T-cell (primary cell): ENCODE measurements at places on chromosomes 5 and 9. TPM values are rescaled to one million over a fixed set of nuclear protein-coding genes. Genes with fewer than 3 reads are reported as not detected.

ZNF483 gene
- 14.9 TPM for total RNA-seq

- H3K27ac ChIP-seq, result no peak overlapping the region
- no peaks in the 10 kb centered on the region for H3K27me3 ChIP-seq
- DNase-seq, result no peak
- no peaks in the 10 kb centered on the region for H3K4me1 ChIP-seq
- no peak overlapping the region for H3K4me3 ChIP-seq
- no peaks in the 10 kb centered on the region for H3K36me3 ChIP-seq
These were observed 137.0 kb downstream of the ADAMTSL1 start for GRCh38 chr9:18610956-18611355.

SLC22A5 gene
- total RNA-seq, result 7.6 TPM

- no peaks in the 10 kb centered on the region for H3K27me3 ChIP-seq
- DNase-seq, result no peak
- no peaks in the 10 kb centered on the region for H3K4me1 ChIP-seq
- no peak overlapping the region for H3K27ac ChIP-seq
- H3K36me3 ChIP-seq, result no peaks in the 10 kb centered on the region
- H3K4me3 ChIP-seq, result no peak overlapping the region
These were observed 86.5 kb upstream of the CCDC112 start for GRCh38 chr5:115382989-115383388.

SLC36A3 gene
- total RNA-seq, result not detected

DNA sequence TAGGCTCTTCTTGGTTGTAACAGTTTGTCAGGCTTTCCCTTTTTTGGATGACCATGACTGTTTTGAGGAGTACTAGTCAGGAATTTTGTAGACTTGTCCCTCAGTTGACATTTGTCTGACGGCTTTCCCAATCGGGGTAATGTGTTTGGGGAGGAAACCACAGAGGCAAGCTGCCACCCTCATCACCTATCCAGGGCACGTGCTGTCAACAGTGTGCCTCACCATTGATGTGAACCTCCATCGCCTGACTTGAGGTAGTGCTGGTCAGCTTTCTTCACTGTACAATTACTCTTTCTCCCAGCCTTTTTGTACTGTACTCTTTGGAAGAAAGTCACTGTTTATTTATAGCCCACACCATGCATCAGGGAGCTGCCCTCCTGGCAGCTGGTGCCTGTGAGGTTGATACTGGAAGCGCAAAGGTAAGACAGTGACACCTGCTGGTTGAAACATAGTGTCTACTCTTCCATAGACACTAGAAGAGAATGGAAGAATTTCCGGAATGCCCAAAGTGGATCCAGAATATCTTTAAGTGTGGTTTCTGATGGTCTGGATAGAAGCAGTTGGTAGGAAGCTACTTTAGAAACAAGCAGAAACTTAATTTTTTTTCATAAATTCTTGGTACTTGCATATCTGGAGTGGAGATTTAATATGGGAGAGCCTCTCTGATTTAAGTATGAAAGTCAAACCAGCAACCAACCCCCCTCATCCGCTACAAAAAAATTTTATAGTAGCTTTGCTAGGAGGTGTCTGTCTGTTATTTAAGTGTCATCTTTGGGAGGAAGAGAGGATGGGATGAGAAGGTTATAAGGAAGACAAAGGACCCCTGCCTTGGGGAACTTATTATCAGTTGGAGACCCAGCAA, 69.3 kb downstream of the SNX30 start:
- H3K4me3 ChIP-seq, result no peak overlapping the region
- H3K36me3 ChIP-seq, result no peaks in the 10 kb centered on the region
- no peak for DNase-seq
- H3K27ac ChIP-seq, result no peak overlapping the region
- no peaks in the 10 kb centered on the region for H3K27me3 ChIP-seq

OR1J2 gene
- total RNA-seq, result not detected

DNA sequence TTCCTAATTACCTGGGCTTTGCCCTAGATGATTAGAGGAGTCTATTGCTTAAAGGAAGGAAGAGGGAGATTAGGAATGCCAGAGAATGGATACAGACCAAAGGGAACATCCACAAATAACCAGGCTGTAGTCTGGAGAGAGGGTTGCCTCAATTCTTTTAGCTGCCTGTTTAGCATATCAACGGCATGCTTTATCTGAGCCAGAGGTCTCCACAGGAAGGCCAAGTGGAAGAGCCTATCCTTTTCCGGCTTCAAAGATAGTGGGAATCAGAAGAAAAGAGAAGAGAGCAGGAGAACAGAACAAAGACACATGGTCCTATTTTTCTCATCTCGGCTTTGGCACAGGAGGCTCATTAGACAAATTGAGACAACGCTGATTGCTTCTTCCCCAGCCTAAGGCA, 142.4 kb downstream of the NMUR2 start:
- no peak overlapping the region for H3K27ac ChIP-seq
- H3K36me3 ChIP-seq, result no peaks in the 10 kb centered on the region
- DNase-seq, result no peak
- H3K4me1 ChIP-seq, result no peaks in the 10 kb centered on the region
- H3K27me3 ChIP-seq, result no peaks in the 10 kb centered on the region
- H3K4me3 ChIP-seq, result no peak overlapping the region

DNA sequence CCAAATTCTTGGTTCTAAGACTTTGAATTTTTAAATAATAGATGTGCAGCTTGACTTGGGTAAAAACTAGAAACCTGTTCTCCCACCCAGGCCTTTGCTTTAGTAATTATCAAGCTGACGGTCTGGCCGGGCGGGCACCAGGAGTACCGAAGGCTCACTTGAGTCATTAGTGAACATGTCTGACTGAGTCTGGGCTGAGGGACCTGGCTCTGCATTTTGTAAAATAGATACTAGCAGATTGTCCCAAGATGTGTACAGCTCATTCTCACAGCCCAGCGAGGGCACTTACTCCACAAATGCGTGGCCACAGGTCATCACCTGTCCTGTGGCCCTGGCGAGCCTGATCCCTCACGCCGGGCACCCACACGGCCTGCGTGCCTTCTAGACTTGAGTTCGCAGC, 216.2 kb downstream of the FANCC start:
- no peaks in the 10 kb centered on the region for H3K36me3 ChIP-seq
- no peaks in the 10 kb centered on the region for H3K4me1 ChIP-seq
- H3K4me3 ChIP-seq, result no peak overlapping the region
- no peak for DNase-seq
- H3K27ac ChIP-seq, result no peak overlapping the region
- no peaks in the 10 kb centered on the region for H3K27me3 ChIP-seq

DNA sequence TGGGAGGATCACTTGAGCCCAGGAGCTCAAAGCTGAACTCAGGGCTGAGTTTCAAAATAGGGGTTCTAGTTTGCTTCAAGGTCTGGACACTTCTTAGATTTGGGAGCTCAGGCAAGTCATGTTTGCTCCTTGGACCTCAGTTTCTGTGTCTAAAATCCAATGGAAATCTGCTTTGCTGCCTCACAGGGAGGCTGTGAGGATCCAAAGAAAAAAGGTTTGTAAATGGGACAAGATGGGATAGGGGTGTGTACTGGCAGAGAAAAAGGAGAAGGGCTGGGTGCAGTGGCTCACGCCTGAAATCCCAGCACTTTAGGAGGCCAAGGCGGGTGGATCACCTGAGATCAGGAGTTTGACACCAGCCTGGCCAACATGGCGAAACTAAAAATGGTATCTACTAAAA, 39.6 kb upstream of the SH3PXD2B start:
- no peak for DNase-seq

HTR1A gene
- total RNA-seq, result not detected

DOCK8 gene
- 231 TPM for total RNA-seq

CD74 gene
- total RNA-seq, result 406 TPM

PDE6A gene
- not detected for total RNA-seq

PCDHA1 gene
- total RNA-seq, result not detected

DNA sequence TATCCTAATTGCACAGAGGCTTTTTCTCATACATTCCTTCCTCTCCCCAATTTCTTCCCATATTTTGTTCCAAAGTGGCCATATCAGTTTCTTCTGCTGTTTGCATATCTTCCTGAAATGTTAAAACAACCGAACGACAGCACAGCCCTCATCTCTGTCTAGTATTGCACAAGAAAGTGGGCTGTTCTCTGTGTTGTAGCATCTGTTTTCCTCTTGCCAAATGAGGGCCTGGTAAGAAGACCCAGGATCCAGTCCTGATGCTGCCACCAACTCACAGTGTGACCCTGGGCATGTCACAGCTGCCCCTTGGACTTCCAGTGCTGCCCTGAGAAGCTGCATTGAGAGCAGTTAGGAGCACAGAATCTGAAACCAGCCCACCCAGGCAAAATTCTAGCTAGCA, 4.1 kb downstream of the SLC31A2 start:
- no peaks in the 10 kb centered on the region for H3K27me3 ChIP-seq
- H3K27ac ChIP-seq, result no peak overlapping the region
- peaks cover 6% of the 10 kb centered on the region for H3K4me1 ChIP-seq

DNA sequence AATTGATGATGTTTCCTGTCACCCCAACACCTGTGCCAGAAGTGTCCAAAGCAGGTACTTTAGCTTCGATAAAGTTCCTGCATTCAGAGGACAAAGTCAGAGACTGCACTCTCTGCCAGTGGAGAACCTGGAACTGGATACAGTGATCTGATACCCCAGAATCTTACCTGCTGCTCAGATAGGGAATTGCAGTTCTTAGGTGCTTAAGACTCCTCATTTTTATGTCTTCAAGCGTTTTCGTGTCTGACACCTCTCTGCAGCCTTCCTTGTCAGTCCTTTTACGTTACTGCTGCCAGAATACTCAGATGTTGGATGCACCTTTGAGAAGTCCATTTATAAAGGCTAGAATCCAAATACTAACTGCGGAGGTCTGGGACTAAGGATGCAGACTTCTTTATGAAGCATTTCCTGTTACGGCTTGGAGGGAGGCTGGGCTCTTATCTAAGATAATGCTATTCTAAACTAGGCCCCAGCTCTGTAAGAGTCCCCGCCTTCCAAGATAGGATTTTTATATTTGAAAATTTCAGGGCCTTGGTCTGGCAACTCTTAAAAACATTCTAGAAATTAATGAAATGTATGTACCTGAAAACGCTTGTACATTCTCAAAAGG, 1.9 kb downstream of the ISOC1 start:
- H3K4me3 ChIP-seq, result no peak overlapping the region
- H3K4me1 ChIP-seq, result peaks cover 14% of the 10 kb centered on the region
- no peaks in the 10 kb centered on the region for H3K36me3 ChIP-seq
- H3K27ac ChIP-seq, result no peak overlapping the region
- no peak for DNase-seq

DNA sequence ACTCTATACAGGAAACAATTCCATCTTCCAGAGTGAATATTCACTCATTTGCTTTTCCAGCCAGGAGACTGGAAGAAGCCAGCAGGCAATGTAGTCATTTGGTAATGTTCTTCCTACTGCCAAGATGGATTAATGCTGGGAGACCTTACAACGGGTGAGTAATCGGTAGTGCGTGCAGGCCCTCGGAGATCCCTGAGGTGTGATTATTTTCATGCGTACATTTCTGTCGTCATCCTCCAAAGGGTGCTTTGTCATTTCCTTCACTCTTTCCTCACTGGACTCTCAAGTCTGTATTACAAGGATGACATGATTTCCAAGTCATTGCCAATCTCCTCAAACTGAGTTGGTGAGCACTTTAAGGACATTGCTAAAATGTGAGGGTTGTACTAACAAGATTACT, 263.5 kb downstream of the CWC27 start:
- H3K36me3 ChIP-seq, result no peaks in the 10 kb centered on the region
- no peak overlapping the region for H3K27ac ChIP-seq
- no peaks in the 10 kb centered on the region for H3K27me3 ChIP-seq
- H3K4me3 ChIP-seq, result no peak overlapping the region

DNA sequence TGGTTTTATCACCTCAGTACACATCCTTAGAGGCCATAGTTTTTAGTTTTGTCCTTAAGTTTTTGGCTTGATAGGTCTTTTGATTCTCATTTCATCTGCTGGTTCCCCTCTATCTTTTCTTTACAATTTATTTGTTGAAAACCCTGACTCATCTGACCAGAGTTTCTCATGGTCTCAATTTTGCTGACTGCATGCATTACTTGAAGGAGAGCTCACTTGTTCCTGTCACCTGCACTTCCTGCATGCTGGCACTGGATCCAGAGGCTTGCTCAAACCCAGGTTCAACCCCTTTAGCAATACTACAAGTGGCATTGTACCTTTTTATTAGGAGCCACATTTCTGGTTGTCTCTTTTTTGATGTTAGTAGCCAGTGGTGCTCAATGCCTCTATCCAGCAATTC, 26.7 kb downstream of the FBXO10 start:
- H3K4me1 ChIP-seq, result no peaks in the 10 kb centered on the region
- DNase-seq, result no peak
- H3K27ac ChIP-seq, result no peak overlapping the region
- no peak overlapping the region for H3K4me3 ChIP-seq
- H3K36me3 ChIP-seq, result no peaks in the 10 kb centered on the region
- no peaks in the 10 kb centered on the region for H3K27me3 ChIP-seq

- peaks cover 51% of the 10 kb centered on the region for H3K36me3 ChIP-seq
- H3K4me3 ChIP-seq, result no peak overlapping the region
- DNase-seq, result no peak
- H3K27ac ChIP-seq, result no peak overlapping the region
- H3K27me3 ChIP-seq, result no peaks in the 10 kb centered on the region
These were observed 70.3 kb downstream of the RIGI start for GRCh38 chr9:32455738-32456137.

- H3K36me3 ChIP-seq, result no peaks in the 10 kb centered on the region
- H3K4me3 ChIP-seq, result no peak overlapping the region
- H3K27me3 ChIP-seq, result no peaks in the 10 kb centered on the region
- no peak for DNase-seq
These were observed 95.8 kb downstream of the ALDH1A1 start for GRCh38 chr9:72856972-72857623.

DNA sequence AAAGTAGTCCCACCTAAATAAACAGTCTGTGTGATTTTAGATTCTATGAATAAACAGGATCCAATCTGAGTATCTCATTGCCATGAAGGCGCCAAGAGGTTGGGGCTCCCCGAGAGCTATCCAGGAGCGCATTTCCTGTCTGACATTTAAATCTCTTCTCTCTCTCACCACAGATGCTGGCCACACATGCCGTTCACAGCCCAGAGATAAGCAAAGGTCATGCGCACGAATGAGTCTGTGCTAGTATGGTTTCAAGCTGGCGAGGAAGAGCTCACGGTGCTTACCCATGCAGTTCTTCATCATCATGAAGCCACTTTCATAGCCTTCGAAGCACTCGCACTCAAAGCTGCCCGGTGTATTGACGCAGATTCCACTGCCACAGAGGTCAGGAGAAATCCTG, 199.4 kb downstream of the FBN2 start:
- H3K36me3 ChIP-seq, result no peaks in the 10 kb centered on the region
- no peaks in the 10 kb centered on the region for H3K4me1 ChIP-seq
- no peaks in the 10 kb centered on the region for H3K27me3 ChIP-seq

DNA sequence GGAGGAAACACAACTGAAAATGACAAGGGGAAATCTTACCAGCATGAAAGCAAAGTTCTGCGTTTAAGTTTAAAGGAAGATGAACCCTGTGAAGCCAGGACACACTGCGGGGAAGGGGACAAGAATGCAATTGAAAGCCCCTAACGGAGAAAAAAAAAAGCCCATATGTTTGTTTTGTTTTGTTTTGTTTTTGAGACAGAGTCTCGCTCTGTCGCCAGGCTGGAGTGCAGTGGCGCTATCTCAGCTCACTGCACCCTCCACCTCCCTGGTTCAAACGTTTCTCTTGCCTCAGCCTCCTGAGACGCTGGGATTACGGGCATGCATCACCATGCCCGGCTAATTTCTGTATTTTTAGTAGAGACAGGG, 2.9 kb downstream of the STK10 start:
- H3K27me3 ChIP-seq, result no peaks in the 10 kb centered on the region
- no peak for DNase-seq
- peaks cover 64% of the 10 kb centered on the region for H3K4me1 ChIP-seq
- H3K27ac ChIP-seq, result peak overlapping the region; percentile 95
- H3K36me3 ChIP-seq, result peaks cover 17% of the 10 kb centered on the region
